ENCODE measurements at places on chromosomes 3 and 15.

- no peak for DNase-seq
Measured at GRCh38 chr15:94610069-94610468, 378.7 kb downstream of the MCTP2 start.

GRCh38 chr15:71375934-71376333 is 260.7 kb downstream of the THSD4 start:
- no peak for DNase-seq

DNA sequence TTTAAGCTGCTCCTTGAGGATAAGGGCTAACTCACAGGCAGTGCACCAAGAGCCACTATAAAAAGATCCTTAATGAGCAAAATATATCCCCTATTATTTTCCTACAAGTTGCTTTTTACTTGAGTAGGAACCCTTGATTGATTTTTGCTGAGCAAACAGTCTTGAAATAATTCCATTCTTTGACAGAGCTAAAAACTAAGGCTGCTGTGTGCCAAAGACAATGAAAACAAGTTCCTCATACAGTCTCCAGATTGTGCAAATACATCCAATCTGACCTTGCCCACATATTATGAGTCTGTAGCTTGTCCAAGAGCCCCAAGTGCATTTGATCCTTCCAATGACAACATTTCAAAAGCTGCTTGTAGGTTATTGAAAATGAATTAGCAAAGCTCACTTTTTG is 15.0 kb downstream of the PRKAR2A start:
- DNase-seq, result no peak

DNA sequence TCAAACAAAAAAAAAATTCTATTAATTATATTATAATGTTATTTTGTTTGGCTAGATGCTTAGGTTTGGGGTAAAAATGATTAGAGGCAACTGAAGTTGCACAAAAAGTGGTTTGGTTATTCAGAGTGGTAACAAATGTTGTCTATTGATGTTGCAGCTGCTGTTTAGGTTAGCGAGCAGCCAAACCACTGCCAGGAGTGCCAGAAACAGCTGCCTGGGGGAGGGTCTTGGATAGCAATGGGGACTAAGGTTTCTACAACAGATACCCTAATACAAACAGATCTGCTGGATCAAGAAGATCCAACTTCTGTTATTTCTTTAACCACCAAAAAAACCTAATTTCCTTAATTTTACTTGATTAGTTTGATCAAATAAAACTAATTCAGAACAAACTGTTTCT is 26.6 kb downstream of the BTLA start:
- DNase-seq, result no peak

DNA sequence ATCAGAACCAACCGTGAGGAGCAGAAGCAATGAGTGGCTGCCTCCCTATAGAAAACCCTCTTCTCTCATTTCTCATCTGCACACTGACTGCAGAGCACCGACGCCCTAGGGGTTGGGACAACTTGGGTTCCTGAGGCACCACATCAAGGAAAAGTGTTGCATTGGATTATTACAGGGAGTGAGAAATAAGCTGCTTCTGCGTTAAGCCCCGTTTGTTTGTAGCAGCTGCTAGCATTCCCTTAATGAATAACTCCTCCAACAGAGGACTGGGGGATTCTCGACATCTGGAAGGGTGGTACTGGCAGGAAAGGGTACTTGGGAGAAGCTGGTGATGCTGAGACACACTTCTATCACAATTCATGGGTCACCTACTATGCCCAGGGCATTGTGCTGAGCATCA is 25.3 kb upstream of the AGBL1 start:
- DNase-seq, result no peak

- DNase-seq, result no peak
Measured at GRCh38 chr3:16326724-16327349, 61.8 kb downstream of the OXNAD1 start.

DNA sequence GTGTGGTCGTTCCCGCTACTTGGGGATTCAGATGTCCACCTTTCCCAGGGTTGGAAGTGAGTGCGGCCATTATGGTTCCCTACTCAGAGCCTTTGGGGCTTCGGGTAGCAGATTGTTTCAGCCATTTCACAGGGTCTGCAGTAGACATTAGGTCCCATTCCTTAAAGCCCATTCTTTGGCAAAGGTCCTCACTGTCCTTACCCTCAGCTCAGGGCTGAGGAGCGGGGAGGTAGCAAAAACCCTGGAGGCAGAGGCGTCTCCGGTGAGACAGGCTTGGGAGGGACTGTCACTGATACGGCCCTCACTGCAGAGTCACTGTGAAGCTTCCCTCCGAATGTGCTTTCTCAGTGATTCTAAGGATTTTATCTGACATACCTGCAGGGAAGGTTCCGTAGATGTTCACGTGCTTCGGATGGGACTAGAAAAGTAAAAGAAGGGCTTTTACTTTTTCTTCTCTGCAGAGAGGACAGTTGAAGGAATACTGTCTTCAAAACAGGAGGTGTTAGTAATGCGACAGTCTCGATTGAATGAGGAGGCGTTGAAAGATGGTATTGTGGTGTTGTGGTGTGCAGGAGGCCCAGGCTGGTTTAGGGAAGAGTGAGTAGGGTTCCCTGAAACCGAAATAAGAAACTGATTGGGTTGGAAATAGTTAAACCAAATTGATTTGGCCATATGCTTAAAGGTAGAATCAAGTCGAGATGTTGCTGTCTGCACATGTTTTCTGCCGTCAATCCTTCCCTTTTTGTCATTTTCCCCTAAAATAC is 630 bp downstream of the ATP6V1A start:
- peak; percentile 45 for DNase-seq

DNA sequence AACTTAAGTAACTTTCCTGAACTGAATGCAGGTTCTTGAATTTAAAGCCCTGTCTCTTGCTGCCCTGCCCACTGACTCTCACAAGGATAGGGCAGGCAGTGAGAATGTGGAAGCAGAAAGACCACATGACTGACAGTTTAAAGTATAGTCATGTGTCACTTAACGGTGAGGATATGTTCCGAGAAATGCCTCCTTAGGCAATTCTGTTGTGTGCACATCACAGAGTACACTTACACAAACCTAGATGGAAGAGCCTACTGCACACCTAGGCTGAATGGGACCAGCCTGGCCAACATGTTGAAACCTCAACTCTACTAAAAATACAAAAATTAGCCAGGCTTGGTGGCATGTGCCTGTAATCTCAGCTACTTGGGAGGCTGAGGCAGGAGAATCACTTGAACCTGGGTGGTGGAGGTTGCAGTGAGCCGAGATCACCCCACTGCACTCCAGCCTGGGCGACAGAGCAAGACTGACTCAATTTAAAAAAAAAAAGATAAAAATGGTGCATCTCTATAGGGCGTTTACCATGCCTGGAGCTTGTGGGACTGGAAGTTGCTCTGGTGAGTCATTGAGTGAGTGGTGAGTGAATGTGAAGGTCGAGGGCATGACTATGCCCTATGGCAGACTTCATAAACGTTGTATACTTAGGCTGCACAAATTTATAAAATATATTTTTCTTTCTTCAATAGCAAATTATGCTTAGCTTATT is 18.9 kb upstream of the COPG1 start:
- DNase-seq, result no peak

DNA sequence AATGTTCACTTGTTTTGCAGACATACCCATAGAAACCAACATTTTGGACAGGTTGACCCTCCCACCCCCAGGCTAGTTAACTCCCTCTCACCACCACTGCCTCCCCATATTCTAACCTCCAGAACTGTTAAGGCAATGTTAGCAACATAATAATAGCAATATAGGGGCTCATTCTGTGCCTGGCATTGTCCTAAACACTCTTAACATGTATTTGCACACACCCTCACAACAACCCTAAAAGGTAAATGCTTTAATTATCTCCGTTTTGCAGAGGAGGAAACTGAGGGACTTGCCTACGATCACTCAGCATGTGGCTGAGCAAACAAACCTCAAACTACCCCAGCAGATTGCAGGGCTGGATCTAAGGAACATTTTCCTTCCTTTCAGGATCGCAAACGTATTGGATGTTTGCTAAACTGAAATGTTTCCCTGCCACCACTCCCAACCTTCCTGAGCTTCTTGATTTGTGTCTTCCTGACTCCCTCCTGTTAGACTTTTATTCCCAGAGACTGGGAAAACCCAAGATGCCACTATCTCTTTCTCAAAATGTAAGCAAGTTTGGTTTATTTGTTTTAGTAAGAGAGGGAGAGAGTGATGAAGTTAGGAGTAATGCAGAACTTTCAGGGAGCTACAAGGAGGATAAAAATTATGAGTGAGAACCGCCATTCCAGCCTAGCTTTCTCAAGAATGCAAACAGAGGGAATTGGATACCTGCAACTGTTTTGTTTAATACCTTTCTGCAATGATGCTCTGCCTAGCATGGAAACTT is 1.3 kb downstream of the SCG5 start:
- DNase-seq, result no peak

- no peak for DNase-seq
Measured at GRCh38 chr3:196914866-196915265, 27.5 kb downstream of the NCBP2 start.

DNA sequence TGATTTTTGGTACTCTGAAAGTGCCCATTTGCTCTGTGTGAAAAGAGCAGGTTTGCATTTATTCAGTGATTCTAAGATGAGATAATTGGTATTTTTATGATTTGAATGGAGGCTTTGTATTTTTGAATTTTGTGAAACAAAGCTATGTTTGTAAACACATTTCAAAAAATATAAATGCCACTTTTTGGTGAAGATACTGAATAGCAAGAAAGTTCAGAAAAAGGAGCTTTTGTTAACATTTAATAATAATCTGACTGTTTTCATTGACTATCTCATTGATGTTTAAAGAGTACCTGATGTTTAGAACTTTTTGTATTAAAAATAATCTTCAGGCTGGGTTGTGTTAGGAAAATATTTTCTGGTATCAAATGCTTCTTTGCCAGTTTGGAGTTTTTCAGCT is 23.7 kb downstream of the TCF12 start:
- no peak for DNase-seq

DNA sequence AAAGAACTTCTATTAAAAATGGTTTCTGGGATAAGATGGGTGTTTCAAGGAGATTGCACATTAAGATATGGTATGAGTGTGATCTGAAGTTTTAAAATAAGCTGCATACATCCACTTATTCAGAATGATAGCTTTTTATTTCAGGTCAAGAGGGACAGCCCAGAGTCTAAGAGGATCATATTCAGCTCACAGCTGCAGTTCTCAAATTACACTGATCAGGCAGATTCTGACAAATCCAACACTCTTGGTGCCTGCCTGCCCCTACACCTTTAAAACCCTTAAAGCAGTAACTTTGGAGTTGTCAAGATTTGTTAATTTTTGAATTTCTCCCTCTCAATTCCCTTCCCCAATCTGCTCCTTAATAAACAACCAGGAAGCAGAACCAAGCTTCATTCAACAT is 9.1 kb upstream of the TMEM87A start:
- no peak for DNase-seq

DNA sequence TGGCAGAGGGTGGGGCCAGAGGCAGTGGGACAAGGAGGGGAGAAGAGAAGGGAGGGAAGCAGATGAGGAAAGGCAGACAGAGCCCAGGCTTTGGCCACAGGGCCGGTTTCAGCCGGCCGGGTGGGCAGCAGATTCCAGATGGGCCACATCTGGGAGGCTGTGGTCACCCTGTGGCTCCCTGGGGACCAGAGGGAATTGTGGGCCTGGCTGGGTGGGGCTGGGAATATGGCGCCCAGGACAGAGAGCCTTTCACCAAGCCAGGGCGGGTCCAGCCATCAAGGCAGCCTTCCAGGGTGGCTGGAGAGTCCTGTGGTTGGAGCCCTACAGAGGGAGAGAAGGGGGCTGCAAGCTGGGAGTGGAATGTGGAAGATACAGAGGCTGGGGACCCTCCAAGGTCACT is 18.9 kb downstream of the PTH1R start:
- DNase-seq, result no peak

GRCh38 chr15:95558916-95559315 is 771.6 kb upstream of the NR2F2 start:
- DNase-seq, result no peak

GRCh38 chr3:46874430-46874829 is 3.1 kb upstream of the PTH1R start:
- no peak for DNase-seq

GRCh38 chr3:190258634-190259033 is 63.6 kb downstream of the CLDN1 start:
- DNase-seq, result no peak

GRCh38 chr3:72748659-72749058 is 99.6 kb downstream of the SHQ1 start:
- no peak for DNase-seq

DNA sequence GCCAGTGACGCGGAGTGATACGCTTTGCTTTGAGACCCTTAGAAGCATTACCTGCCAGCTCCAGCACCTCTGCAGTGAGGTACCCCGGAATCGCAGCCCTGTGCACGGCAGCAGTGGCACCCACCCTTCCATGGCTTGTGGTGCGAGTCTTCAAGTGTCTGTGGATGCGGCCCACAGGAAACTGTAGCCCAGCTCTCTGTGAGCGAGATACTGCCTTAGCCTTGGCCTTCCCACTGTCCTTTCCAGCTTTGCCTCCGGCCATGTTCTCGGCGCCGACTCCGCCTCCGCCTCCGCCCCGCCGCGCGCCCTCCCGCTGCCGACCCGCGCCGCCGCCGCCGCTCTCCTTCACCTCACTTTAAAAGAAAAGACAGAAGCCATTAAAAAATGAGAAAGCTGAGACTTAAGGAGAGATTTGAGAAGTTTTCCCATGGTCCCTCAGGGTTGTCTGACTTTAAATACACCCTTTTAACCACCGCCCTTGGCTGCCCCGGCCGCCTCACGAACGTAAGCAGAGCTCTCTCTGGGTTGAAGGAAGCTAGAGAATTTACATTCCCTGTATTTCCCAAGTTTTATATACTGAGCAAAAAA is 78.5 kb upstream of the FAM174B start:
- no peak for DNase-seq

DNA sequence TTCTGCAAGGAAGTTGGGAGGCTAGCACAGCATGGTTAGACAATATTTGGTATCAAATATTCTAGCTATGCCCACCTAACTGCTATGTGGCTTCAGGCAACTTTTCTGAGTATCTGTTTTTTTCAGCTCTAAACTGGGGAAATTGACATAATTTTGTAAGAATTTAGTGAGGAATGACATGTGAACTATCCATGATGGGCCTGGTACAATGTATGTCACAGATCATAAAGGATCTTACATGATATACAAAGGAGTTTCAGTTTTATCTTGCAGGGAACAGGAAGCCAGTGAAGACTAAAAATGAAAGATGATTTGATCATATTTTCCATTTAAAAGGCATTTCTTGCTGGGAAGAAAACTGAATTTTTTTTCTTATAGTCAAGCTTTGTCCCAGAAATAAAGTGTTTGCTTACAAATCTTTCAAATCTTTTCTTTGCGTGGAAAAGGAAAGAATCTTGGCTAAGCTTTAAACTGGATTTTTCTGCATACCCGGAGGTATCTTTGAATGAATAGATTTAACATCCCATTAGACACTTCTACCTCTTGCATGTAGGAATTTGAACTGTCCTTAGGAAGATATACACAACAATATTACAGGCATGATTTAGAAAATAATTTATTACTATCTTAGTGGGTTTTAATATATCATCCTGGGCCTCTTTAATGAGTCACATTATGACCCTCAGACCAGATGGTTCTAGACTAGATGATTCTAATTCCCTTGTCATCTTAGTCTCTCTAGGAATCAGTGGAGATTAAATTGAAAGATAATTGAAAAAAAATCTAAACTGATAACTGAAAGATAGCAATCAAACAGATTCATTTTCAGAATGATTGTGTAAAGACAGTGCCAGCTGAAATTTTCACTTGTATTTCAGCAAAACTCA is 436.0 kb upstream of the THBS1 start:
- DNase-seq, result no peak

Measured in stimulated activated CD8-positive, alpha-beta memory T cell treated with anti-CD3 and anti-CD28 coated beads, Interleukin-7, amount 100 ng/mL, for 48 hours (primary cell).